Stimulated activated CD8-positive, alpha-beta memory T cell treated with anti-CD3 and anti-CD28 coated beads, Interleukin-4, amount 100 ng/mL, for 1 hour (primary cell): ENCODE measurements at places on chromosomes 11 and 22.

- no peak for DNase-seq
These were observed 4.4 kb downstream of the CST6 start for GRCh38 chr11:66015936-66016792.

GRCh38 chr22:39408807-39409206 is 9.2 kb downstream of the TAB1 start:
- DNase-seq: no peak

DNA sequence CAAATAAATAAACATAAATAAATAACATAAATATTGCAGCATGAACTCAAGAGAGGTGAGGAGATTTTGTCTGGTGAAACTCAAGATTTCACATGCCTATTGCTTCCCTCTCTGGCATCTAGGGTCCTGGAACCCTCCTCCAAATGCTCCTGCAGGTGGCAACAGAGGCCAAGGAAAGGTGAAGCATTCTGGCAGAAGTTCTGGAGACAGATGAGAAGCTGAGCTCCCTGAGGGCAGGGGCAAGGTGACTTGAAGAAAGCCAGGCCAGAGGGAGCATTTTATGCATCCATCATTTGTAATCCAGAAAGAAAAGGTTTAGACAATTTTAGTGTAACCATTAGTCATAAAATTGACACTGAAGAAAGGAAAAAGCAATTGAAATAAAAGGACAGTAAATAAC is 64.9 kb downstream of the ENDOD1 start:
- peak; percentile 24 for DNase-seq

DNA sequence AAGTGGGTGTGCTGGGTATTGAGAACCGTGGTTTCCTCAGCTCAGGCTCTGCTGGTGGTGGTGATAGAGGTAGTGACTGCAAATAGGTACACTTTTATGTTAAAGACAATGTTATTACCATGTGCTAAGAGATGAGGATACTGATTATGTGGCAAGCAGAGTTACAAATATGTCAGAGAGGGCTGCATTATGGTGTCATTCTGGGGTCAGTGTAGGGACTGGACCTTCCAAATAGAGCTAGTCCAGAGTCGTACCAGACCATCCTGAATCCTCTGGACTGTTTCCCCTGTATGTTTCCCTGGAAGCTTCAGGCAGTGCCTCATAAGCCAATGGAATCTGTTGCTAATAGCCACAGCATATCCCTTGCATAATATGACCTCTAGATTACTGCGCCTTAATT is at the start of gene DNAJB7:
TSS of gene DNAJB7 (minus strand) at position 101 of the 400 bp plus-strand sequence. CDS start 119 bp downstream, outside the sequence.
- DNase-seq: no peak

GRCh38 chr22:29635734-29636357 is 32.4 kb downstream of the NF2 start:
- no peak for DNase-seq

DNA sequence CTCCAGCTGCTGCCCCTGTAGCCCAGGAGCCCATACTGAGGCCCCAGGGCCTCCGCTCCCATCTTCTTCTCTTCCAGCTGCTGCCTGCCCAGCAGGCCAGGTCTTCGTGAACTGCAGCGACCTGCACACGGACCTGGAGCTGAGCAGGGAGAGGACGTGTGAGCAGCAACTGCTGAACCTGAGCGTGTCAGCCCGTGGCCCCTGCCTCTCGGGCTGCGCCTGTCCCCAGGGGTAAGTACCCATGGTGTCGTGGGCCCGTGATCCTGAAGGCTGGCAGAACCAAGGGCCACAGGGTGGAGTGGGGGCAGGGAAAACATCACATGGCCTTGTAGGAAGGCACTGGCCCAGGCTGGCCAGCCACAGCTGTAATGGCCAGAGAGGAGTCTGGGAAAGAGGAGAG is 31.2 kb downstream of the OTOG start:
- DNase-seq: no peak

GRCh38 chr11:112033902-112034301 is 8.7 kb downstream of the DLAT start:
- DNase-seq: no peak

DNA sequence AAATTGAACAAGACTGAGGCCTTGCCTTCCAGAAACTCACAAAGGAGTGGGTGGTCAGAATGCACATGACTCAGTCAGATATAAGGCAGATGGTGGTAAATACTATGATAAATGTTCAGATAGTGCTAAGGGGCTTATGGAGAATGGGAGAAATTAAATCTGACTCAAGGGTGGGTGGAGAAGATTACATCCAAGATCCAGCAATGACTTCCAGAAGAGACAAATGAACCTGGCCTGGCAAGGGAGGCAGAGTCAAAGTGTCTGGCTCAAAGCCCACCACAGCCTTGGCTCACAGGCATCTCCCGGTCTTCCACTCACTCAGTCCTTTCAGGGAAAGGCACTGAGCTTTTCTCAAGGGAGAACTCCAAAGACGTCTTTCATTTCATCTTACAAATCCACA is 6.1 kb upstream of the ZBTB16 start:
- DNase-seq: no peak

DNA sequence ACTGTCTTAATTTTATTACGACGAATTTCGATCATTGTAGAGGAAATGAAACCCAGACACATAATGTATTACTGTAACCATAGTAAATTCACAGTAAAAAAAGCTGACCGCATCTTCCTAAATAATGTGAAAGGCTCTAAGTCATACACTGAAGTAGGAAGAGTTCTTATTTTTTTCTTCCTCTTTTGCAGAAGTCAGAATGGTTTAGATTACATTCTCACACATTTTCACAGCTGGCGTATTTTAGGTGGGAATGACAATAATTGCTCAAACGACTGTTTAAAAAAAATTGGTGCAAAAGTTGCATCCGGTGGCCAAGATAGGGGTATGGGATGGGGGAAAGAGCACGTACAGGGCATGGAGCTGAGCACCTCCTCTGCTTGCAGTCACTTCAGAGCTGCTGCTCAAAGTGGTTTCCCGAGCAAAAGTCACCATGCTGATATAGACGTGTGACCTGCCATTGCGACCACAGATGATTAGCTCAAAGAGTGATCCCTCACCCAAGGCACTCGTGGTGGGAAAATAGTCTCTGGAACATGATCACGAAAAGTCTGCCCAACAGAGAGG is 35.3 kb downstream of the MMP13 start:
- DNase-seq: no peak
